ENCODE measurements at places on chromosomes 16 and 17. TPM values are rescaled to one million over a fixed set of nuclear protein-coding genes. Genes with fewer than 3 reads are reported as not detected.

Gene EVI2B
- total RNA-seq: 14.1 TPM

Gene MYL11
- 0.83 TPM for total RNA-seq

Gene MPV17L
- not detected for total RNA-seq

Gene PSME3IP1
- 102 TPM for total RNA-seq

Gene GSG1L
- total RNA-seq: 0.44 TPM

Gene KRT33B
- not detected for total RNA-seq

Gene CA5A
- not detected for total RNA-seq

DNA sequence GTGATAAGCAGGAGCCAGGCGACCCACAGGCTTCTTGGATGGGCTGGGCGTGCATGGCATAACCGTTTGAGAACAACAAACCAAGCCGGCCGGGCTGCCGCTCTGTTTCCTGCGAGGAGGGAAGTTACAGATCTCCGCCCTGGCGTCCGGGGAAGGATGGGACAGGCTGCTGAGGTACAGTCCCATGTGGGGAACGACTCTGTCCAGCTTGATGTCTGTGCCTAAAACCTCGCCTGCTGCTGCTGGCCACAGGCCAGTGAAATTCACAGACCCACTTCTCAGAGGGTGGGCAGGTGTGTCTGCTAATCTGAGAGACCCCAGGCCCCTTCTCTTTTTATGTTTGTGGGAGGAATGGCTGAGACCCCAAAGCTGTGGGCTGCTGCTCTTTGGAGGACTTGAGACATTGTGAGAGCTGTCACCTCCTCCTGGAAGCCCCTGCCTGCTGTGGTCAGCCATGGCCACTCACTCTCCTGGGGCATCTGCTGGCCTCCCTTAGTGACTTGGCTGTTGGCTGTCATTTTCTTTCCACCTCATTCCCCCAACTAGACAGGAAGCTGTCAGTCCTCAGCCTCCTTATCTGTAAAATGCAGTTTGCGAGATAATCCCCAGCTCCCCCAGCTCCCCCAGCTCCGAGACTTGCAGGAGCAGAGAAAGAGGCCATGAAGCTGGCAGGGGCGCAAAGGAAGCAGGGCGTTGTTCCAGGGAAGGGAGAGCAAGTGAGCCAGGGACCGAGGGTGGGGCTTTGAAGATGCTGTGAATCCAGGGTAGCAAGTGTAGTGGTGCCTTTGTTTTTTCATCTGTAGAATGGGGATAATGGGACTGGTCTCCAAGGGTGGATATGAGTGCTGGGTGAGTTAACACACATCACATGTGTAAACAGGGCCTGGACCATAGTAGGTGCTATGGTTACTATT lies 51.0 kb downstream of the CMIP start:
- no peaks in the 10 kb centered on the region for H3K36me3 ChIP-seq
- no peak for DNase-seq
- H3K27ac ChIP-seq: no peak overlapping the region
- H3K4me3 ChIP-seq: no peak overlapping the region
- H3K27me3 ChIP-seq: no peaks in the 10 kb centered on the region
- H3K4me1 ChIP-seq: peaks cover 23% of the 10 kb centered on the region

GRCh38 chr16:17219991-17220390 lies 250.8 kb downstream of the XYLT1 start:
- DNase-seq: no peak
- no peaks in the 10 kb centered on the region for H3K27me3 ChIP-seq
- peaks cover 3% of the 10 kb centered on the region for H3K36me3 ChIP-seq
- H3K4me3 ChIP-seq: no peak overlapping the region
- no peaks in the 10 kb centered on the region for H3K4me1 ChIP-seq
- H3K27ac ChIP-seq: no peak overlapping the region

GRCh38 chr17:69447726-69448125 lies 33.2 kb downstream of the MAP2K6 start:
- no peak for DNase-seq
- no peak overlapping the region for H3K4me3 ChIP-seq
- H3K27me3 ChIP-seq: no peaks in the 10 kb centered on the region
- peaks cover 21% of the 10 kb centered on the region for H3K4me1 ChIP-seq

GRCh38 chr17:71792966-71793365 lies 327.9 kb upstream of the SOX9 start:
- no peak for DNase-seq
- no peak overlapping the region for H3K27ac ChIP-seq
- no peaks in the 10 kb centered on the region for H3K36me3 ChIP-seq
- H3K4me1 ChIP-seq: no peaks in the 10 kb centered on the region
- no peaks in the 10 kb centered on the region for H3K27me3 ChIP-seq
- no peak overlapping the region for H3K4me3 ChIP-seq

DNA sequence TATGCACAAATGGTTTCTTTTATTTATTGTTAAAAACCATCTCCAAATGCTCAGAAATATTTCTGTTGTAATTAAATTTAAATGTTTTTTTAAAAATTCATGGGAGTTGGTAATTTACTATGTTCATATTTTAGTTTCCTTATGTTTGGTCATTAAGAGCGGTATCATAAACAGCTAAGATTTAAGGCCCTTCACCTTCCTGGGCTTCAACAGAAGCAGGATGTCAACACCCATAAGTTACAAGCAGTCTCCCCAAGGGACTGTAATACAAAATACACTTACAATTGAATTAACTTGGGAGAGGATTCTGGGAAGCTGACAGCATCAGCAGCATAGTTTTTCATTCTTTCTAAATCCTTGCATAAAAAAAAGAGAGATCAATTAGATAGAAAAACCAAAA lies 30.9 kb upstream of the TANC2 start:
- no peak overlapping the region for H3K4me3 ChIP-seq
- H3K27me3 ChIP-seq: peaks cover 32% of the 10 kb centered on the region
- no peaks in the 10 kb centered on the region for H3K36me3 ChIP-seq
- H3K4me1 ChIP-seq: no peaks in the 10 kb centered on the region
- no peak overlapping the region for H3K27ac ChIP-seq

GRCh38 chr16:84086341-84086740 lies 30.4 kb downstream of the MBTPS1 start:
- no peaks in the 10 kb centered on the region for H3K27me3 ChIP-seq
- no peak for DNase-seq
- no peak overlapping the region for H3K27ac ChIP-seq
- H3K4me3 ChIP-seq: no peak overlapping the region

- H3K27ac ChIP-seq: no peak overlapping the region
- no peaks in the 10 kb centered on the region for H3K36me3 ChIP-seq
- peaks cover 13% of the 10 kb centered on the region for H3K27me3 ChIP-seq
- H3K4me1 ChIP-seq: no peaks in the 10 kb centered on the region
These were observed 82.7 kb upstream of the ASIC2 start for GRCh38 chr17:33375783-33376182.

- no peak for DNase-seq
- peaks cover 9% of the 10 kb centered on the region for H3K36me3 ChIP-seq
- no peaks in the 10 kb centered on the region for H3K27me3 ChIP-seq
- H3K27ac ChIP-seq: no peak overlapping the region
- H3K4me3 ChIP-seq: no peak overlapping the region
These were observed 34.6 kb downstream of the GRIN2C start for GRCh38 chr17:74824961-74825627.

- peaks cover 6% of the 10 kb centered on the region for H3K4me1 ChIP-seq
- no peaks in the 10 kb centered on the region for H3K27me3 ChIP-seq
- DNase-seq: no peak
- H3K4me3 ChIP-seq: no peak overlapping the region
- H3K36me3 ChIP-seq: peaks cover 3% of the 10 kb centered on the region
These were observed 26.5 kb downstream of the PDIA2 start for GRCh38 chr16:309476-309875.

DNA sequence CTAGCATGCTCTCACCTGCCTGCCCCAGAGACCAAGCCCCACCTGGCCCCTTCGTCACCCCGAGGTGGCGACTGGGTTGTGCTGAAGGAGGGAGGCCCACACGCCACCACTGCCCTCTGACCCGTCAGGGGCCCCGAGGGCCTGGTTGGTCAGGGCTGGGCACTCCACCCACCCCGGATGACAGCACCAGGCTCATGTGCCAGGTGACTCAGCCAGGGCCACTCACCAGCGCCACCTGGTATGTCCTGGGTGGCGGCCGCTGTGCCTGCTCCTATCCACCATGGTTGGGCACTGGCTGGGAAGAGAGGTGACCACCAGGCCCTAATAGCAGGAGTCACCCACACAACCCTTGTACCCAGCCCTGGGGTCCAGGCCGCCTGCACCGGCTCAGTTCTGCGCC lies 68.9 kb downstream of the JPH3 start:
- no peak overlapping the region for H3K4me3 ChIP-seq
- H3K27ac ChIP-seq: no peak overlapping the region
- no peaks in the 10 kb centered on the region for H3K4me1 ChIP-seq
- no peaks in the 10 kb centered on the region for H3K36me3 ChIP-seq
- DNase-seq: no peak
- no peaks in the 10 kb centered on the region for H3K27me3 ChIP-seq

DNA sequence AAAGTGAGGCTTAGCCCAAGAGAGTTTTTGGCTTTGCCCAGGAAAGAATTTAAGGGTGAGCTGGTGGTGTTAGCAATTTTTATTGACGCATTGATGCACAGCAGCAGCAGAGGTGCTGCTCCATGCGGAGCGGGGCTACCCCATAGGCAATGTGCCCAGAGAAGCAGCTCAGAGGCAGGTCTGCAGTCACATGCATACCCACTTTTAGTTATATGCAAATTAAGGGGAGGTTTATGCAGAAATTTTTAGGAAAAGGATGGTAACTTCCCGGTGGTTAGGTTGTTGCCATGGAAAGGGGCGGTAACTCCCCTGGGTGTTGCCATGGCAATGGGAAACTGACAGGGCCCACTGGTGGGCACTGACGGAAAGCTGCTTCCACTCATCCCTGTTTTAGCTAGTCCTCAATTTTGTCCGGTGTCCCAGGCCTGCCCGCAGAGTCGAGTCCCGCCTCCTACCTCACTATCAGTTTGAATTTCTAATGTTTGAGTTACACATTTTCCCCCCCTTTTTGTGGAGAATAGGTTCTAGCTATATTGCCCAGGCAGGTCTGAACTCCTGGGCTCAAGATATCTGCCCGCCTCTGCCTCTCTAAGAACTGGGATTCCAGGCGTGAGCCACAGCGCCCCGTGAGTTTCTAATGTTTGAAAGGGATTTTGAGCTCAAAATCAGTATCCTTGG lies 10.4 kb upstream of the GJD3 start:
- H3K27ac ChIP-seq: no peak overlapping the region
- H3K36me3 ChIP-seq: no peaks in the 10 kb centered on the region
- no peaks in the 10 kb centered on the region for H3K27me3 ChIP-seq
- DNase-seq: no peak
- H3K4me3 ChIP-seq: no peak overlapping the region
- H3K4me1 ChIP-seq: peaks cover 34% of the 10 kb centered on the region

DNA sequence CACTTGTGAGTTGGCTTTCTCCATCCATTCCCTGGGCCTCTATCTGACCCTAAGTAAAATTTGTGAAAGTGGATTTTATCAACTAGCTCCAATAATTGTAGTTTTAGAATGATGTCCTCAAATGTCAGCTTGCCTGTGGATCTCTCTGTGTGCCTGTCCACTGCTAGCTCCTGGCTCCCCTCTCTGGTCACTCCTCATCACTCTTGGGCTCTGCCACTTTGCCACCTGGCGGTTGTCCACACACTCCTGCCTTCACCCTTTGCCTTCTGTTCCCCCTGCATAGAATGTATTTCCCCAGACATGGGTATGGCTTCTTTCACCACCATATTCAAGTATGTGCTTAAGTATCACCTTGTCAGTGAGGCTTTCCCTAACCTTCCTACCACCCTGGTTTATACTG lies 19.8 kb downstream of the ANKFN1 start:
- no peak for DNase-seq
- H3K27me3 ChIP-seq: peaks cover 2% of the 10 kb centered on the region
- no peaks in the 10 kb centered on the region for H3K36me3 ChIP-seq

DNA sequence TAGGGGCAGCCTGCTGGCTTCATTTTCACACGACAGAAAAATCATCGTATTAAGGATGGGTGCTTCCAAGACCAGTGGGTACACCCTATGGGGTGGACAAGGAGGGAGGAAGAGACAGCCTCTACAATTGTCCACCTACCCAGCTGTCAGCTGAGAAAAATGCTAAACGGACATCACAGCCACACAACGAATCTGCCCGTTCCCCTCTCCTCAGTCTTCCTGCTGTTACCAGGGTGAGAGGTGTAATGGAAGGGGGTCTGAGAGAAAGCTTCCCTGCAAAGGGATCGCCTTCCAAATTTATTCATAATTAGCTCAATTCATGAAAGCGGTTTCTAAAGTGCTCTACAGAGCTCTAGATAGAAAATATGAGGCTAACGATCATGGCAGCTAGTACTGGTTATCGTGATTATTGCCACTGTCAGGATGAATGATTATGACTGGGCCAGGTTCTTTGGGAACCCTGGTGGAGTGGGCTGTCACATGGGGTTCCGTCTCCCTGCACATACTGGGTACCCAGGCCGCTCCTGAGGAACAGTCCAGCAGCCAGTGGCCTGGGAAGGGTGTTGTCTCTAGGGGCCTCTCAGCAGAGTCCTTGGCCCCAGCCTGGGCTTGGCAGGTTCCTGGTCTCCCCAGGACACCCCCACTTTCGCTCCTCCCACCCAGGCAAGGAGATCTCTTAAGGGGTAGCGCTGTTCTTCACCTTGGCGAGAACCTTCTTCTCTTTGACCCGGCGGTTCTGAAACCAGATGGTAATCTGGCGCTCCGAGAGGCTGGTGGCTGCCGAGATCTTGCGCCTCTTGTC lies 2.2 kb downstream of the HOXB13 start:
- peaks cover 89% of the 10 kb centered on the region for H3K27me3 ChIP-seq
- no peak overlapping the region for H3K27ac ChIP-seq
- DNase-seq: no peak
- peaks cover 34% of the 10 kb centered on the region for H3K4me1 ChIP-seq
- H3K4me3 ChIP-seq: no peak overlapping the region

DNA sequence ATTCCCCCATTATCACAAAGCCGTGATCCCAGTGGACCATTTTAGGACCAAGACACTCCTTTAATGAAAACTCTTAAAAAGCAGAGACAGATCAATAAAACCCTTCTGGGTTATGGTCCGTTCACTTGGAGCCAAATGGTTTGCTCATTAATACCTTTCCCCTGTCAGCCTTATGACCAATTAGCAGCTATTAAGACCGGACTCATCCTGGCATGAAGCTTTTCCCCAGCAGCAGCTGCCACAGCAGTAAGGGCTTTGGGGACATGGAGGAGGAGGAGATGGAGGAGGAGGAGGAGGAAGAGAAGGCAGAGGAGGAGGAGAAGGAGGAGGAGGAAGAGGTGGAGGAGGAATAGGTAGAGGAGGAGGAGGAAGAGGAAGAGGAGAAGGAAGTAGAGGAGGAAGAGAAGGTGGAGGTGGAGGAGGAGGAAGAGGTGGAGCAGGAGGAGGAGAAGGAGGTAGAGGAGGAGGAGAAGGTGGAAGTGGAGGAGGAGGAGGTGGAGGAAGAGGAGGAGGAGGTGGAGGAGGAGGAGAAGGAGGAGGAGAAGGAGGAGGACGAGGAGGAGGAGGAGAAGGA lies 50.1 kb upstream of the IRX3 start:
- DNase-seq: no peak
- no peaks in the 10 kb centered on the region for H3K4me1 ChIP-seq
- no peak overlapping the region for H3K4me3 ChIP-seq
- H3K36me3 ChIP-seq: no peaks in the 10 kb centered on the region
- H3K27me3 ChIP-seq: peaks cover 4% of the 10 kb centered on the region

Data from activated CD4-positive, alpha-beta memory T cell treated with anti-CD3 and anti-CD28 coated beads for 36 hours (primary cell).